ENCODE measurements at places on chromosomes 7 and 10.

GRCh38 chr10:71383972-71384687 lies 12.6 kb upstream of the CDH23 start:
- DNase-seq: peak; percentile 28

DNA sequence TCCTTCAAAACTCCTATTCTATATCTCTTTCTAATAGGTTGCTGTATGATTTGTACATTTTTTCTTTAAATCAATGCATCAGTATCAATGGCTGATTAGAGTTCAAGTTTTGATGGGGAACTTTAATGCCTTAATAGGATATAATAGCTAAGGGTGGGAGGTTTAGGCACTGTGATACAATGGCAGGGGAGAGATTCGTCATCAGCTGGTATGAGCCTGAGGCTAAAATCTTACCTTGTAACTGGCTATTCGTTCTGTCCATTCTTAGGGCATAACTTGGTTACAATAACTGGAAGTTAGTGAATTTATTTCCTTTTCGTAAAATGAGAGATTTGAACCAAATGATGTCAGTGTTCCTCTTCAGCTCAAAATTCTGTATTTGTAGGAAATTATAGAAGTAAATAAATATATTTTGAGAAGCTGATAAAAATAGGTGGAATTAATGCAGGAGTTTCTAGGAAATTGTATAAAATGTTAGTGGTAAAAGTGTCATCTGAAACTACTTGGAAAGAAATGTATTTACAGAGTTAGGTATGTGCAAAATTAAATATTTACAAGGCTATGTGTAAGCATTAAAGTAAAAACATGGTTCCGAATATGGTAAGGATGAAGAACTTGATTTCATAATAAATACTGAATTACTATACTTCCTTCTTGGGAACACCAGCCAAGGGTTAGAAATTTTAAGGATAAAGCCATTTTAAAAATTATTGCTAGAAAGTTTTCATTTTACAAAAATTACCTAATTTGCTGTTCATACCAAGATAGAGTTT lies 27.5 kb upstream of the NAMPT start:
- no peak for DNase-seq

DNA sequence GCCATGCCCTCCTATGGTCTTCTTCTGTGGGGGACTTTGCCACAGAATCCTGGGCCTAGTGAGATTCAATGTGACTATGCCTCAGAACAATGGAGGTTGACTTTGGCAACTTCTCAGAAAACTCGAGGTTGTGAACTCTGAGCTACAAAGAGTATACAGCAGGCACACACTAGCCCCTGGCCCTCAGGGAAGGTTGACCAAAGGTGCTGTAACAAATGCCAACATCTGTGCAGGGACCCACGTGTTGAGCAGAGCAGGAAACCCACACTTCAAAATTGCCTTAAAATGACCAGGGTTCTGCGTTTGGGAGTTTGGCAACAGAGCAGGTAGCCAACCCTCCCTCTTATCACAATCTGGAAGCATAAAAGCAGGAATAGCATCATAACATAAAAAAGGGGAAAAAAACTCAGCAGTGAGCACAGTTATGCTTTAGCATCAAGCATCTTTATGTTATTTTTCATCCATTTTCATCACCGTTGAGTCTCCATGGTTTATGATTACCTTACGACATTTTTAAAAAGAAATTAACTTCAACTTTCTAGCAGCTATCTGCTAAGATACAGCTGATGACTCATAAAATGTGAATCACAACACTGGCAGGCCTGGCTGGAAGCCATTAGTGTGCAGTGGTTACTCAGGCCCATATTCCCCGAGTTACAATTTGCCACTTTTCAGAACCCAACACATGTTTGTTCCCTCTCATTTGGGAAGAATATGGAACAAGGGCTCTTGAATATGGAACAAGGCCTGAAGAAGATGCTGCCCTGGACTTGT lies 11.1 kb downstream of the PRLHR start:
- DNase-seq: no peak

DNA sequence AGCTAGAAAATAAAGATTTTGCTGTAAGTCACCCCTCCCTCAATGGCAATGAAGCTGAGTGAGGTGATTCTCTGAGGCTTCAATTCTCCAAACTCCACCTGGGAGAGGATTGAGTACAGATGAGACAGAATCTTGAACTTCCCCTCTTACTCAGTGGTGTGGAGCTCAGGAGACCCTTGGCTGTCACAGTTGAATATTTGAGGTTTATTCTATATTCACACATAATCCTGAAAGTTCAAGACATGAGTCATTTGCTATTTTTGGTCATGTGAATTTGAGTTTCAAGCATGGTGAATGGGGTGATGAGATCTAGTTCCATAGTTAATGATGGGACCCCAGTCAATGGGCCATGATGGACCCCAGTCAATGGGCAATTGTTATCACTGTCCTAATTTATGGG lies 13.9 kb upstream of the TECTB start:
- DNase-seq: no peak

- DNase-seq: no peak
Observed at GRCh38 chr7:39744620-39745019, 121.2 kb downstream of the RALA start.

Data from activated CD8-positive, alpha-beta memory T cell treated with anti-CD3 and anti-CD28 coated beads for 1 hour (primary cell).